ENCODE measurements at places on chromosomes 12 and 14.
A peak's percentile ranks its signal among the peaks of the same experiment; 100 is the strongest.

- DNase-seq = no peak
Observed at GRCh38 chr14:23388996-23389395, 12.2 kb downstream of the CMTM5 start.

DNA sequence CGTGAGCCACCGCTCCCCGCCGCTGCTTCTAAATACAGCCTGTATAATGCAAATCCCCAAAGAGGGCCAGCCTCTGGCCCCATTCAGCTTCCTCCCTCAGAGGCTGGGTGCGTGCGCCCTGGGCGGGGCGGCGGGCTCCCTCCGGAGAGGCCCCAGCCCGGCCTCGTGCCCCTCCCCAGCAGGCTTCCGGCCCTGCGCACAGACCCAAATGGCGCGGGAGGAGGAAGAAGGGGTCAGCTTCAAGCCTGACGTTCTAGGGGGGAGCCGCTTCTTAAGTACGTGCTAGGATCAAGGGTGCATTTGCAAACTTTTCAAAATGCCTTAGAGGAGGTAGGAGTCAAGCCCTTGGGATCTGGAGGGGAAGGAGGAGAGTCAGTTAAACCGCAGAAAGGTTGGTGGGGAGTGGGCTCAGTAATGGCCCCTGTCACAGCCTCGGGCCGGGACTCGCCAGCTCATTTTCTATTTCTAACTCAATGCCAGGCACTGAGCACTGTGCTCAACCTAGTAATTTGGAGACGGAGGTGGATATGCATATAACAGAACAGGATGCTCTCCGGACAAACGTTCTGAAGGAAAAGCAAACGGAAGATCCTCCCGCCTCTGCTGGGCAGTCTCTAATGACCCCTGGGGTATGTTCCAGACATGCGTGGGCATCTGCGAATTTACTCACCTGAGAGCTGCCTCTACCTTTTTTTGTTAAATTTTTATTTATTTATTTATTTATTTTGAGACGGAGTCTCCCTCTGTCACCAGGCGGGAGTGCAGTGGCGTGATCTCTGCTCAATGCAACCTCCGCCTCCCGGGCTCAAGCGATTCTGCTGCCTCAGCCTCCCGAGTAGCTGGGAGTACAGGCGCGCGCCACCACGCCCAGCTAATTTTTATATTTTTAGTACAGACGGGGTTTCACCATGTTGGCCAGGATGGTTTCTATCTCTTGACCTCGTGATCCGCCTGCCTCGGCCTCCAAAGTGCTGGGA is 32.3 kb downstream of the NINJ2 start:
- DNase-seq = peak; percentile 37

- DNase-seq = no peak
Observed at GRCh38 chr12:63396135-63396534, 245.1 kb upstream of the AVPR1A start.

DNA sequence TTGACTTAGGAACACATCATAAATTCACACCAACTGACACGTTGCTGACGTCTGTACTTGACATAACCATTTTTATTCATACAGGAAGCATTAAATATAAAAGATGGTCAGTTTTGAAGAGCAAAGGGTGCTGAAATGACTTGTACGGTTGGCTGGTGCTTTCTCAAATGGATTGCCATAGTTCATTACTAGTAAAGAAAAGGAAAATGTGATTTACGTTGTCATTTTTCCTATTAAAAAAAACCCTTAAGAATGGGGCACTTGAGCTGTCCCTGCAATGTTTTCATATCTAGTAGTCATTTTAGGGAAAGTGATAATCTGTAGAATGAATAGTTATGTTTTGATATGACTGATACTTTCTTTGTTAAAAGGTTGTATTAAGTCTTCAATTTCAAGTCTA is 22.5 kb upstream of the MANSC4 start:
- DNase-seq = no peak

DNA sequence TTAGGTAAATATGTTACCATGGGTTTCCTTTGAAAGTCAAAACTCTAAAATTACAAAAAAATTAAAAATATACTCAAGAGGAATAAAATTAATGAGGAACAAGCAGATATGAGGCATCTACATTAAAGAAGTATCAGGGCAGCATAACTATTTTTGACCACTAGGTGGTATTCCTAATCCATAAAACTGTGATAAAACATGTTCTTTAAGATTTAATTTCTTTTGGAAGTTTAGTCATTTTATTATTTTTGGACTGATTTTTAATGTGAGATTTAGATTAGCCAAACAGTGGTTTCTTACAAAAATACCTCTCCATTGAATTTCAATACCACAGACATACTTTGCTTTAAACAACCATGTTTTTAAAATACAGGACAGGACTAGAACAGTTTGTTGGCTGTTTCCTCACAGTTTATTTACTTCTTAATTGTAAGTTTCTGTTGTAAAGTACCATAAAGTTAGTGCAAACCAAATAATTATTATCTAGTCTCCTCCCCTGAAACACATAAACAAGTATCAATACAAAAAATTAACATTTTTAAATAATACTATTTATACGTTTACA is 49.8 kb downstream of the NTS start:
- DNase-seq = no peak

DNA sequence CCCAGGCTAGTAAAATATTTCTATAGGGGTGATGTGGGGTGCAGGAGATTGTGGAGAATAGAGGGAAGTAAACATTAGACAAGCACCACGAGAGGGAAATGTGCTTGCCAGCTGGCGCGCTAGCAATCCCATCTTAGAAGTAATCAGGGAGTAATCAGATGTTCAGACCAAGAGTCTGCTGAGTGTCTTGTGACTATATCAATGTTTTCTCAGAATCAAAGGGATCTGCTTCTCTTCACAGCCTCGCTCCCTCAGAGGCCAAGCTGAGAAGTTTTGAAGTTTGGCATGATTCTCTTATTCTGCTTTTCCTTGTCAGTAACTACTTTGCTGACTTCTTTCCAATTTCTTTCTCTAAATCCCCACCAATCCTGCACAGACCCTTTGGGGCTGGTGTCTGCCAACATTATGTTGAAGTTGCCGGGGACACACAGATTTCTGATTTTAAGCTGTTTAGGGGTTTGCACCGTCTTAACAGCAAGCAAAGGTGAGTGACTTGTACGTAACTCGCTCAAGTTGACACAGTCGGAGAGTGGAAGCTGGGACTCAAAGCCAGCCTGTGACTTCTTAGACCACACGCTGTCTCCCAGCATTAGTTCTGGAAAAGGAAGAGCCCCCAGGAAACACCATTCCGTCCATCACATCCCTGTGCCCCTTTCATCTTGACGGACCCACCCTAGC is 22.0 kb upstream of the TSPAN9 start:
- DNase-seq = no peak

DNA sequence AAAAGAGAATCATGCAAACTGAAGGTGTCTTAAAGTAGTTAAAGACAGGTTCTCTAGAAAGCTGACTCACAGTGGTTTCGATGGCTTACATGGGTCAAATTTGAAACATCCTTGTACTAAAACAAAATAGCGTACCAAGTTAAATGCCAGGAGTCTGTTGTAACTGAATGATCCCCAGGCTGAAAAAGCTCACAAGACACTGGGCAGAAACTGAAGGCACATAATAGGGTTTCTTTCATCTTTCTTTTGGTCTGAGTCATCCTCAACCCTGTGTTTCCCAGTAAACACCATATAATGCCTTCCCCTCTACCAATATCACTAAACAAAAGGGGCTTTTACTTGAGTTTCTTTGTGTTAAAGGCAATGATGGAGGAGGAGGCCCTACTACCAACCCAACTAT is 12.8 kb downstream of the ZFYVE1 start:
- no peak for DNase-seq

DNA sequence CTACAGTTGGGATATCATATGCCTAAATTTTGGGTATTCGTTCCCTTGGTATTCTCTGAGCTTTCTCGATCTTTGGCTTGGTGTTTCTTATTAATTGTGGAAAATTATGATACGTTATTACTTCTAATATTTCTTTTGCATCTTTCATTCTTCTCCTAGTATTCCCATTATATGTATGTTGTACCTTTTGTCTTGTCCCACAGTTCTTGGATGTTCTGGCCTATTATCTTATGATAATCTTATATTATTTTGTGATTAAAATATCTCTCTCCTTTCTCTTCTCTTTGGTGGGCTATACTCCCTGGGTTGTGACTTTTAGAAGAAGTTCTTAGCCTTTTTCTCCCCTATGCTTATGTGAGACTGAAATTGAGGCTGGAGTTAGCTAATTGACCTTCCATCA is 25.2 kb downstream of the PTCSC3 start:
- no peak for DNase-seq

- no peak for DNase-seq
Observed at GRCh38 chr12:6387541-6387940, 3.6 kb downstream of the LTBR start.

DNA sequence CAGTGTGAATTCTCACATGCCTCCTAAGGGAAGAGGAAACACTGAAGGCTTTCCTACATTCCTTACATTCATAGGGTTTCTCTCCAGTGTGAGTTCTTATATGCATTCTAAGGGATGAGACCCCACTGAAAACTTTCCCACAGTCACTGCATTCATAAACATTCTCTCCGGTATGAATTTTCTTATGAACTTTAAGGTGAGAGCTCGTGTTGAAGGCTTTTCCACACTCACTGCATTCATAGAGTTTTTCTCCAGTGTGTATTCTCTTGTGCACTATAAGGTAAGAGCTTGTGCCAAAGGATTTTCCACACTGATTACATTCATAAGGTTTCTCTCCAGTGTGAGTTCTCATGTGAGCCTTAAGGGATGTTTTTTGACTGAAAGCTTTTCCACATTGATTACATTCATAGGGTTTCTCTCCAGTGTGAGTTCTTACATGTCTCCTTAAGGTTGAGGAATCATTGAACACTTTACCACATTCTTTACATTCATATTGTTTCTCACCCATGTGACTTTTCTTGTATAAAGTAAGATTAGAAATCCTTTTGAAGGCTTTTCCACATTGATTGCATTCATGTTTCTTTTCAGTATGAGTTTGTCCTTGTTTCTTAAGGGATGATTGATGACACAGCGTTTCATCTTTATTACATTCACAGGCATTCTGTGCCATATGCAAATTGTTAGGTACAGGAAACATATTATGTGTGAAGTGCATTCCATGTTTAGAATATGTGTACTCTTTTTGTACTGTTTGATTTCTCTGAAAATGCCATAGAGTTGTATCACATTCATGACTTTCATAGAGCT is 9.5 kb downstream of the ZNF891 start:
- no peak for DNase-seq

GRCh38 chr14:60958146-60958545 is 22.7 kb downstream of the TRMT5 start:
- no peak for DNase-seq
